Stimulated activated CD4-positive, alpha-beta T cell treated with anti-CD3 and anti-CD28 coated beads, Interleukin-1b, Interleukin-23, amount 100 ng/mL, for 24 hours (primary cell): ENCODE measurements at places on chromosomes 7 and 10.

- DNase-seq = peak; percentile 2
These were observed 538.5 kb downstream of the HTR7 start for GRCh38 chr10:90319188-90319914.

- no peak for DNase-seq
These were observed 91.5 kb downstream of the ARID5B start for GRCh38 chr10:61992671-61993668.

DNA sequence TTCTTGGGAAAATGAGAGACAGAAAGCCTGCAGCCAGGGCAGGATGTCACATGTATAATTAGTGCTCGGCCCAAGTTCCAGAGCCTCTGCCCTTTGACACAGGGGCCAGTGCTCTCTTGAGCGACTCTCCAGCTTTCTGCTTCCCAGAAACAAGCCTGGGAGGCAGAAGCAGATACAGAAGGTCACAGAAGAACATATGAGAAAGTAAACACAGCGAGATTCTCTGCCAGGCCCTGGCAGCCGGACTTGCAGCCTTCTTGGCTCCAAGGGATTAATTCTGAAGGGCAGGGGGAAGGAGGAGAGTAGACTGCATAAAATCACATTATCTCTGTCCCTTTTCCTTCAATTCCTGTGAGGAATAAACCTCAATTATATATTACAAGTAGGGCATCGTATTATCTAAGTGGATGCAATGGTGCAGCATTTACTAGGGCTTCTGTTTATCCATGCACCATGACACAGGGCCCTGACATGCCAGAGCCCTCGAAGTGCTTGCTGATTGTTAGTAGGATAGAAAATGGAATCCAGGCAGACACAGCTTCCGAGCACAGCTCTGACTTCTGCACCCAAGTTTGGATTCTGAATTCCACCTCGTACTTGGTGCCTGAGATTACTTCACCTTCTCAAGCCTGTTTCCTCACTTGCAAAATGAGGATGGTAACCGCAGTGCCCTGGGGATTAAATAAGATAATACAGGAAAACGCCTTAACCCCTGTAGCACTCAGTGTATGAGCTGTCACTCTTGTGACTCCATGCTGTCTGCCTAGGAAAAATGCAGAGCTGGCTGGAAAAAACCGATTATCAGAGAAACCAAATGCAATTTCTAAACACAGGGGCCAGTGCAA, 536.5 kb downstream of the TNS3 start:
- no peak for DNase-seq

DNA sequence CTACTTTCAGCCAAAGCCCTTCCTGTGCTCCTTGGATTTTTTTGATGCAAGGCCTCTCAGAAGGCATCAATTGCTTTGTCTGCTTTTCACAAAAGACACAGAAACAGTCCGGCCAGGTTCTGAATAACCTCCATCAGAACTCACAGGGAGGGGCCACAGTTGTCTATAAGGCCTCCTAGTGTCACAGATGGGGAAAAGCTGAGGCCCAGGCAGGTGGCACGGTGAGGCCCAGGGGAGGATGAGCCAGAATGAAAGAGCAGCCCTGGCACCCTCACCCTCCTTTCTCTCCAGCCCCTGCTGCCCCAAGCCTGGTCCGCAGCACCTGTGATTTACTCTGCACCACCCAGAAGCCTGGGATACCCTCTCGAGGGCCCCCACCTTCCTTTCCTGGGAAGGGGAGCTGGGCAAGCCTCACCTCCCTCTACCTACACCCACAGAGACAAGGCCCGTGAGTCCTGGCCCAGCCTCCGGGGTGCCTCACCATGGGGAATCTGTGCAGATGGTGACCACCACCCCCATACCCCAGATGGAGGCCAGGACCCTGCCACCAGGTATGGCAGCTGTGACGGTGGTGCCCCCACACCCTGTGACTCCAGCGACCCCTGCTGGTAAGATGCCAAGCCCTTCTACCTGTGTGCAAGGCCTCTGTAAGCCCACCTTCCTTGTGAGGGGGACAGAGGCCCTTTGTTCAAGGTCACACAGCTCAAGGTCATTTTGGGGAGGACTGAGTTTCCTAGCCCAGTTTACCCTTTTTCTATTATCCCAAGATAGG, 26.2 kb upstream of the ZNF467 start:
- peak; percentile 32 for DNase-seq

- no peak for DNase-seq
These were observed 14.6 kb upstream of the AQP1 start for GRCh38 chr7:30896783-30897637.

DNA sequence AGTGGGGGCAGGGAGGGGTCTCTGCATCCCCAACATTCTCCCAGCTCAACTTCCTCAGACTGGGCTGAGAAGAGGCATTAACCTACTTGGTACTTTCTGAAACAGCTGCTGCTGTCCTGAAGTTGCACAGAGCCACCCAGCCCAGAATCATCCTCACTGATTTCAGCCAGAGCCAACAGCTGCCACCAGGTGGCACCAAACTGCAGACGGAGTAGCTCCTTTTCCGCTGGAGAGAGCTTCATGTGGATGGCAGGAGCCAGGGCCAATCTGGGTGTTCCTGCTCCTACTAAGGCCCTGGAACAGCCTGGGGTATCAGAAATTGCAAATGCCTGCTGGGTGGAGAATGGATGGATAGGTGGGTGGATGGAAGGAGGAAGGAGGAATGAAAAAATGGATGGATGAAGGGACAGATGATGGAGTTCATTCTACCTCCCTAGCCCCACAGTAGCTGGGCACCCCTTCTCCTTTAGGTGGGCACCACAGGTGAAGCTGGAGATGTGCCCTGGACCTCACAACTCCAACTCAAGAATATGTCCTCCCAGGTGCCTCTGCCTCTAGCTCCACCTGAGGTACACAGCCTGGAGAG, 11.8 kb upstream of the DRGX start:
- peak; percentile 51 for DNase-seq

GRCh38 chr10:72954596-72955554, at the start of gene PLA2G12B:
Gene PLA2G12B (minus strand): TSS chr10:72954806. CDS start chr10:72954685, 121 bp downstream.
- no peak for DNase-seq

GRCh38 chr10:106996510-106996909, 168.0 kb downstream of the SORCS1 start:
- DNase-seq = no peak

DNA sequence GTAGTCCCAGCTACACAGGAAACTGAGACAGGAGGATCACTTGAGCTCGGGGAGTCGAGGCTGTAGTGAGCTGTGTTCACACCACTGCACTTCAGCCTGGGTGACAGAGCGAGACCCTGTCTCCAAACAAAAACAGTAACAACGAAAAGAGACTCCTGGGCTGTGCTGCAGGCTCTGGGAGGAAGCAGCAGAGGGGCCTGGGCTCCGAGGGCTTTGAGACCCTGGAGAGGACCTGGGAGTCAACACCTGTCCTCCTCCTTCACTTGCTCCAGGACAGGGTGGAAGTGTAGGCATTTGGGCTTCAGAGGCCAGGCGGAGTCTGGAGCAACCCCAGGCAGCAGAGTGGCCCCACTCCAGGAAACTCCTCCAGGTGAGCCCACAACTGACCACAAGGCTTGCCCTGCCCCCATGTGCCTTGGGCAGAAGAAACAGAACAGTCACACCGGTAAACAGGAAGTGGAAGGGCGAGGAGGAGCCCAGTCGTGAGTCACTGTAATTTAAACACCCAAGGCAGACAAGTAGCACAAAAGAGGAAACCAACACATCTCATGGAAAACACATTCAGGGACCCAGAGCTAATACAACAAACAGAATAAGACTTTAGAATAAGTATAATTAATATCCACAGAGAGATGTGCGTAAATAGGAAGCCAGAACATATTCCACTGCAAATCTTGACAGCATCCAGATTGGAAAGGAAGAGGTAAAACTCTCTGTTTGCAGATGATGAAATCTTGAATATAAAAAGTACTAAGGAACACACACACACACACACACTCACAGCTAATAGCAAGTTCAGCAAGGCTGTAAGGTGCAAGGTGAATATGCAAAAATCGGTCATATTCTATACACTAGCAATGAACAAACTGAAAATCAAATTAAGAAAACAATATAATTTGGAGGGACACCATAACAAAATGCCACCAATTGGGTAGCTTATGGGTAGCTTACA, 20.5 kb upstream of the RASGEF1A start:
- no peak for DNase-seq

GRCh38 chr10:47376522-47377220, 7.4 kb downstream of the ZNF488 start:
- no peak for DNase-seq

DNA sequence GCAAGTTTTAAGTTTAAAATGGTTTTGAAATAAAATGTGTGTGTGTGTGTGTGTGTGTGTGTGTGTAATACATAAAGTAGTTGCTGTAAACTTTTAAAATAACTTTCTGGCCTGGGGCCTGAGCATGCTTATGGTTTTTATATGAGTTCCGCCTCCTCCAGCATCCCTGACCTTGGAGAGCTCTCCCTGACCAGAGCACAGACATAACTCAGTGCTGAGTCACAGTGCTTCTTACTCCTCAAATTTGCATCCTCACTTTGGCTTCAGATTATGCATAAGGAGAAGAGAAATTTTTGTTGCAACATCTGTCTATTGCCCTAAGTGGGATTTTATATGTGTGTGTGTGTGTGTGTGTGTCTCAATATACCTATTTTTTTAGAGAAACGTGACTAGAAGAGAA, 200.8 kb downstream of the ELMO1 start:
- DNase-seq = no peak
